ENCODE measurements at places on chromosomes 2 and 18.

- DNase-seq, result peak; percentile 22
Measured at GRCh38 chr2:240557101-240557751, 562 bp downstream of the ANKMY1 start.

DNA sequence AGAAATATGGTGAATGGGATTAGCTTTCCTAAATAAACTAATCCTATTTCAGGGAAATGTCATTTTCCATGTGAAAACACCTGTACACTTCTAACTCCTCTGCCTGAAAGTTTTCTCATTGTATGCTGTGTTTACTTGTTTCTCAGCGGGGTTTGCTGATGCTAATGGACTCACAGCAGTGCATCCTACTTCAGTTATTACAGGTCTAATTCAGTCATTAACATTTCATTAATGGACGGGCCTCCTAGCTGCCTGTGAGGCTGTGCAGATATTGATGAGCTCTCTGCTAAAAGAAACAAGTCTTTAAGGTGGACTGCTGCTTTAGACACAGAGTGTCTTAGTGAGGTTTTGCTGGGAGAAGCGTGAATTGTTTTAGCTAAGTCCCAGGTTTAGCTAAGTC, 1342.0 kb upstream of the ZEB2 start:
- no peak for DNase-seq

- no peak for DNase-seq
Measured at GRCh38 chr2:24839729-24840128, 46.5 kb downstream of the CENPO start.

DNA sequence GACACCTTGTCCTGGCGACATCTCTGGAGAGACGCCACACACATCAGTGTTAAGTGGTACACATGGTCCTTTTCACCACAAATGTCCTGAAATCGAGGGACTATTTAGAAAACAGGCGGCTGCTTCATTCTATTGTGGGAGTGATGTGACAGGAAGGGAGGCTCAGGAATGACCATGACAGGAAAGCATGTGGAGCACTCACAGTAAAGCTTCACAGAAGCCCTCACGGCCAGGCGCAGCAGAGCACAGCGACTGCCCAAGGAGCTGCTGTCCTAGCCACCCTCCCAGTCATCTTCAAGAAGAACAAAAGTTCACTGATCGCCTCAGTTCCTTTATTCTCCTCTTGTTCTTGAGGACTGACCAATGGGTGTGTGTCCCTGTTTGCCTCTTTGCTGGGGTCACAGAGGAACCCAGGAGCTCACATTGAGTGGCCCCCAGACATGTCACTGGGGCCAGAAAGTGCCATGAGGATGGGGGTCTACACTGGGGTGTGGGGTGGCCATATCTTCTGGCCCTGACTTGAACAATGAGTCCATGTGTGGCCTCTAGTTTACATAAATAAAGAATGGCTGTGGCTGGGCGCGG, 84.6 kb upstream of the RANBP2 start:
- peak; percentile 14 for DNase-seq

- no peak for DNase-seq
Measured at GRCh38 chr2:100963026-100963375, 39.1 kb upstream of the RPL31 start.

DNA sequence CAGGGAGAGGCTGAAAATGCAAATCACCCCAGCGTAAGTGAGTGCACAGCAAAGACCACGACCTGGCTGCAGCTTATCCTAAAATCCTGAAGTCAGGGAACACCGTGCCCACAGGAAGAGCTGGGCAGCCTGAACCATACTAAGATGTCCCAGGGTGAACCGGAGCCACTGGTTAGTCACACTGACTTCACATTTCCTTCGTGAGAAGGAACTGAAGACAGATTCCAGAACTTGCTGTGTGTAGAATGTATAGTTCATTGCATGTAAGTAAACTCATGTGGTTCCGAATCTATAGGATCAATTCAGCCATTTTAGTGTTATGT, 84.6 kb upstream of the NDUFV2 start:
- no peak for DNase-seq

- no peak for DNase-seq
Measured at GRCh38 chr2:60612033-60612432, 58.6 kb upstream of the BCL11A start.

GRCh38 chr2:145049475-145049874, 529.6 kb upstream of the ZEB2 start:
- DNase-seq, result no peak

GRCh38 chr2:236553522-236553921, 16.1 kb upstream of the ACKR3 start:
- DNase-seq, result no peak

DNA sequence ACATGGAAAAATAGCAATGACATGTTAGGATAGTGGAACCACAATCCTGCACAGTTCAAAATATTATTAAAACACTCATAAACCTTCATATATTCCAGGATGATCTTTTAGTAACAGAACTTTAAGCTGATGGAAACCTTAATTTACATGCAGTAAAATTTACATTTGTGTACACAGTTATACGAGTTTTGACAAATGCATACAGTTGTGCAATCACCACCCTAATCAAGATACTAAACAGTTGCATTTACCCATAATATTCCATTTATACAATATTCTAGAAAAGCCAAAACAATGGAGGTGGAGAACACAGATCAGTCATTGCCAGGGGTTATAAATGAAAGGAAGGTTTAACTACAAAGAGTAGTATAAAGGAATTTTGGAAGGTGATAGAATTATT, 117.6 kb downstream of the EXOC6B start:
- no peak for DNase-seq

DNA sequence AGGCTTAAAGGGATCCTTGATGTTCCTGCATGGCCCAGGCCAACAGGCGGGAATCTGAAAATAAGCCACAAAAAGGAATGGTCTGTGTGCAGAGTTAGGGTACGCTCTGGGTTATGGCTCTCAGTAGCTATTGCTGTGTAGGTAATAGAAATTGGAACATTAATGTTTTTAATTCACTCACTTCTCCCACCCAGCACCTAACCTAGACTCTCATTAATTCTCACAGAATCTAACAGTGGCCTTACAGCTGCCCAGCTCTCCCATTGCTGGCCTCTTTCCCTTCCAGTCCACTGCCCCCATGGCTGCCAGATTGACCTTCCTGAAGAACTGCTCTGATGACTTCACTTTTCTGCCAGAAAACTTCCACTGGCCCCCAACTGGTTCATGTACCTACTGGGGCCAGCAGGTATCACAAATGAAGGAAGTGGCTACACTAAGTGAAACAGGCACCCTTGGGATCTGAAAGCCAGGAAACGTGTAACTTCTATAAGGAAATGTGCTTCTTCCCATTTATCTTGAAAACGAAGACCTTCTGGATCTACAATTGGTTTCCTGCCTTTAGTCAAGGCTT, 315.2 kb downstream of the STK39 start:
- DNase-seq, result no peak

- DNase-seq, result no peak
Measured at GRCh38 chr2:9112079-9112721, 94.4 kb upstream of the ASAP2 start.

DNA sequence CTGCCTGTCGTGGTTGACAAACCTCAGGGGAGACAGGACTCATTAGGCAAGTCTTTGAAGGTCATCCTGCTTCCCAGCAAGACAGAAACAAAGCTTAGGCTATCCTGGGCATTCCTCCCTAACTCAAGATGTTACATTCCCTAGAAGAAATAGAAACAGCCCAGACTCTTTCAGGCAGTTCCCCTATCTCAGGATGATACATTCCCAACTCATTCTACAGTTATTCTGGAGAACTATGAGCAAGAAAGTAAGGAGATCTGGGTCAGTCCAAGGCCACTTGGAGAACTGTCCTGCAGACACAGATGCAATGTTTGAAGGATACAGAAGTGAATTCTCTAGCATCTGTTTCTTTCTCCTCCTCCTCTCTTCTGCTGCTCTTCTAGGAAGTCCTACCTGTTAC, 220.1 kb upstream of the NCKAP5 start:
- no peak for DNase-seq

- no peak for DNase-seq
Measured at GRCh38 chr2:56231361-56231760, 47.6 kb downstream of the CCDC85A start.

- no peak for DNase-seq
Measured at GRCh38 chr18:37889963-37890362, 324.4 kb upstream of the CELF4 start.

- DNase-seq, result no peak
Measured at GRCh38 chr2:118049816-118050140, 35.9 kb upstream of the CCDC93 start.

GRCh38 chr2:182420669-182421068, 6.2 kb downstream of the PDE1A start:
- DNase-seq, result no peak

DNA sequence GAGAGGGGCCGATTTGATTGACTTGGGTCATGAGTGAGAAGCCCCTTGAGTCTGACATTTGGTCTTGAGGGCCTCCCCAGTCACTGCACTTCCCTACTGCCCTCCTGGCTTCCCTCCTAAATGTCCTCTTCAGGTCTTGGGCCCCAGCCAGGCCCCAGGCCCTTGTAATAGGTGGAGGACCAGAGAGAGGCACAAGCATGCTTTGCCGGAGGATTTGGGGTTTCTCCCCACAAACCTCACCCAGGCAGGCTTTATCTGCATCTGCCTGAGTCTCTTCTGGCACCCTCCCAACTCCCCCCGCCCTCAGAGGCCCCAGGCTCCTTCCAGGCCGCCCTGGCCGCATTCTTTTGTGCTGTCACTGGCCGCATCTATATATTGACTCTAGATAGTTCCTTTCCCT, 270.7 kb downstream of the HAUS1 start:
- DNase-seq, result no peak

DNA sequence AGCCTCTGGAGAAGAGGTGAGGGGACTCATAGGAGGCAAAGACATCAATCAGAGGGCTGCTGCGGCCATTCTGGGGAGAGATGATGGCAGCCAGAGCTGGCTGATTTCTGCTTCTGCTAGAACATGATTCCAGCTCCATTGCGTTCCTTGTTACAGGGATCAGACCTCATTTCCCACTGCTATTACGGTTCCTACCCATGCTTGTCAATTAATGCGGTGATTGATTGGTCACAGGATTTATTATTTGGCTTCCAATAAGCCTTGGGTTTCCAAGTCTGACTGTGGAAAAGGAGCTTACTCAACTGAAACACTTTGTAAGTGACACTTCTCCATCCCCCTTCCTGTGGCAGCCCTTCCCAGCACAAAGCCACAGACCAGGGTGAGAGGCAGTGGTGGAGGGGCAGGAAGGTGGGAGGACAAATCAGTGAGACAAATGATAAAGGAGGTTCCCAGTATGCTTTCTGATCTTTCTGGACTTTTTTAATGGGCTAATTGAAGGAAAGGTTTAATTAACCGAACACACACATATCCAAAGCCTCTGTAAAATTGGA, 26.8 kb upstream of the CTLA4 start:
- no peak for DNase-seq

DNA sequence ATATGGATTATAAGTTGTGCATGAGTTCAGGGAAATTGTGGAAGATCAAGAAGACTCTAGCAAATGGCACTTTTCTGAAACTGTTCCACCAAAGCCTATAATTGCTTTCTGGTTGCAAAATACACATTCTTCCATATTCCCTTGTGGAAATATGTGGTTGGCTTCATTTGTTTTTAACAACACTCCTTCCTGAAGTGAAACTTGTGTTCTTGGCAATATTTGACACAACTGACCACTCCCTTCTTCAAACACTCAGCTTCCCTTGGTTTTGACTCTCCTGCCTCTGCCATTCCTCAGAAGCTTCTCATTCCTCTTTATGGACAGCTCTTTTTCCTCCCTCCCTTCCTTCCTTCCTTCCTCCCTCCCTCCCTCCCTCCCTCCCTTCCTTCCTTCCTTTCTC, 192.3 kb downstream of the PMAIP1 start:
- DNase-seq, result no peak

GRCh38 chr2:168363347-168364092, 92.6 kb upstream of the CERS6 start:
- no peak for DNase-seq

- peak; percentile 43 for DNase-seq
Measured at GRCh38 chr2:163348857-163349380, 386.9 kb downstream of the FIGN start.

GRCh38 chr2:10006236-10007161, 36.9 kb upstream of the KLF11 start:
- DNase-seq, result no peak

- DNase-seq, result no peak
Measured at GRCh38 chr2:124001696-124002430, 23.2 kb upstream of the CNTNAP5 start.

DNA sequence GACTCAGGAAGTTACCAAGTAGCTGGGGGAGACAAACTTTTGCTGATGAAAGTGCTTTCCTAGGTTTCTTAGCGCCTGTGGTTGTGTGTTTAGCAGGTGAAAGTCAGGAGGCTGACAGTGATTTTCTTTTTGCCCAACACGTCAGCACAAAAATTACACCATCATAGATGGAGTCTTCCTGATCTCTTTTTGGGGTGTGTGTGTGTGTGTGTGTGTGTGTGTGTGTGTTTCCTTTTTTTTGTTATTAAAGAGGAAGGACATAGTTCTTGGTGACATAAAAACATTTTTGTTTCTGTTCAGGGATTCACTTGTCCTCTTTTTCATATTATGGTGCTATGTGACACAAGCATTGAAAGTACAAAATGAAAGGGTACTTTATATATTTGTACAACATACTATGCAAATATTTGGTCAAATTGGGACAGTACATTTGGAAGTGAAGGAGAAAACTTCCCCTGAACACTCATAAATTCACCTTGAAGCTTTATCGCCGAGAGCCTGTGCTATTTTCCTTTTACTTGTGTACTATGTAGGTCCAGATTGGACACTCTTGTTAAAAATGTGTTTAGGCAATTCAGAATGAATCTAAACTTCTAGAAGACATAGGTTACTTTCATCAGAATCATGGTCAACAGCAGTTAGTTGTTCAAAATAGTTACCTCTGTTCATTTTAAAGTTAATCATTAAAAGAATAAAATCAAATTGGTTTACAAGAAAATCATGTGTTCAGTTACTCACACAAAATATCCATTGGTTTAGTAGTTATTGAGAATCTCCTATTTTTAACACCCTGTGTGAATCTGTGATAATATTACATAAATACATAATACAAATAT, 491.9 kb downstream of the IRS1 start:
- DNase-seq, result no peak

- DNase-seq, result no peak
Measured at GRCh38 chr2:159272156-159272555, 14.3 kb downstream of the WDSUB1 start.

- DNase-seq, result no peak
Measured at GRCh38 chr18:60669938-60670337, 297.4 kb upstream of the MC4R start.

DNA sequence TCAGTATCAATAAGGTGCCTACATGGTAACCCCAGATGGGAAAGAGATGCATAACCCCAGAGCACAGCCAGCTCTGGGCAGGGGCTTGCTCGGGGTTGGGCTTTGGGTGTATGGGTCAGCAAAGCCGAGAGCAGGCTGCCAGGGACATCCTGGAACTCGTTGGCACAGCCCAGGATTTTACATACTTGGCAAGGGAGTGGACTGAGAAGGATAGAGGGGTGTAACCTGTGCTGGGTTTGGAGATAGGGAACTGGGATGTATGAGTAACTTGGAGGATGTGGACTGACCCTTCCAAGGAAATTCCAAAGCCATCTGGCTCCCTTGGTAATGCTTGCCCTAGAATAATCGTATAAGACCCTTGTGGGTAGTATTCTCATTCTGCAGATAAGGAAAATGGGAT, 44.2 kb downstream of the GPR39 start:
- no peak for DNase-seq
